ENCODE measurements at places on chromosomes 7 and 10.

- peaks cover 64% of the 10 kb centered on the region for H3K36me3 ChIP-seq
- H3K4me1 ChIP-seq = peaks cover 84% of the 10 kb centered on the region
- no peak overlapping the region for H3K4me3 ChIP-seq
- no peak for DNase-seq
- no peaks in the 10 kb centered on the region for H3K27me3 ChIP-seq
- H3K27ac ChIP-seq = peak overlapping the region; percentile 98
Observed at GRCh38 chr10:11237571-11237970, 219.9 kb downstream of the CELF2 start.

- H3K27ac ChIP-seq = no peak overlapping the region
- H3K4me3 ChIP-seq = no peak overlapping the region
- H3K4me1 ChIP-seq = no peaks in the 10 kb centered on the region
- peaks cover 17% of the 10 kb centered on the region for H3K27me3 ChIP-seq
Observed at GRCh38 chr10:3045471-3046209, 21.7 kb upstream of the PFKP start.

DNA sequence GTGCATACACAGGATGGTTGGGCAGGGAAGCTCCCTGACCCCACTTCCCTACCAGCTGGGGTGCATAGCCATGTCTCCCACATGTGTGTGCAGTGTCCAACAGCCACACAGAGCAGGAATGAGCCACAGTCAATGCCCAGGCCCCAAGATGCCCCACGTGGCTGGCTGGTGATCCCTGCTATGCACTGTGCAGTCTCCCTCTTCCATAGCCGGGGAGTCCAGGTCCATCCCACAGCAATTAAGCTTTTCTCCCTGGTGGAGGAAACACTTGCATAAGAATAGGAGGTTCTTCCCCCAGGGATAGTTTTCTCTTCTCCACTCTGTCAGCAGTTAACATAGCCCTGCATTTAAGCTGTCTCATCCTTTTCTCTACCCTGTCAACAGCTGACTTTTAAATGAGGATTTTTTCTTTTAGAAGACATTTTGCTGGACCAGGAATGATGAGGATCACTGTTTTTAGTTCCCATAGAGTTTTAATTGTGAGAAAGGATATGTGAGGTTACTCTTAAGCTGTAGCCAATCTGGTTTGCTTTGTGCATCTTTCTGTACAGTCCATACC is 396.5 kb upstream of the VWC2 start:
- H3K36me3 ChIP-seq = no peaks in the 10 kb centered on the region
- H3K4me1 ChIP-seq = no peaks in the 10 kb centered on the region
- H3K27ac ChIP-seq = no peak overlapping the region
- no peak overlapping the region for H3K4me3 ChIP-seq
- DNase-seq = no peak

DNA sequence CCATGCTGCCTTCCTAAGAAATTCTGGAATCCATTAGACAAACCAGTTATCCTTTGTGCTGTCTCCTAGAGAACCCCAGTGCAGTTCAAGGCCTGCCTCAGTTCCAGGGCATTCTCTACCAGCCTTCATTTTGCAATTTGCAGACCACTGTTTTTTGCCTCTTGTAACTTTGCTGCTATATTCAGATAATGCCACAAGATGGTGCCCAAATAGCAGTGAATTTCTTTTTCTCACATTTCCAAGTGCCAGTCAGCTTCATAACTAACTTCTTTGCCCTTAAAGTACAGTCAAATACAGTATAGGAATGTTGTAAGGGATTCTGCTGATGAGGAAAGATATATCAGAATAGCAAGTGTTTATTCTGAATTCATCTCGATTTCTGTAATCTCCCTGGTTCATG is 25.2 kb downstream of the LOXL4 start:
- H3K4me3 ChIP-seq = no peak overlapping the region
- DNase-seq = no peak
- H3K36me3 ChIP-seq = peaks cover 55% of the 10 kb centered on the region
- H3K4me1 ChIP-seq = peaks cover 9% of the 10 kb centered on the region
- no peak overlapping the region for H3K27ac ChIP-seq

DNA sequence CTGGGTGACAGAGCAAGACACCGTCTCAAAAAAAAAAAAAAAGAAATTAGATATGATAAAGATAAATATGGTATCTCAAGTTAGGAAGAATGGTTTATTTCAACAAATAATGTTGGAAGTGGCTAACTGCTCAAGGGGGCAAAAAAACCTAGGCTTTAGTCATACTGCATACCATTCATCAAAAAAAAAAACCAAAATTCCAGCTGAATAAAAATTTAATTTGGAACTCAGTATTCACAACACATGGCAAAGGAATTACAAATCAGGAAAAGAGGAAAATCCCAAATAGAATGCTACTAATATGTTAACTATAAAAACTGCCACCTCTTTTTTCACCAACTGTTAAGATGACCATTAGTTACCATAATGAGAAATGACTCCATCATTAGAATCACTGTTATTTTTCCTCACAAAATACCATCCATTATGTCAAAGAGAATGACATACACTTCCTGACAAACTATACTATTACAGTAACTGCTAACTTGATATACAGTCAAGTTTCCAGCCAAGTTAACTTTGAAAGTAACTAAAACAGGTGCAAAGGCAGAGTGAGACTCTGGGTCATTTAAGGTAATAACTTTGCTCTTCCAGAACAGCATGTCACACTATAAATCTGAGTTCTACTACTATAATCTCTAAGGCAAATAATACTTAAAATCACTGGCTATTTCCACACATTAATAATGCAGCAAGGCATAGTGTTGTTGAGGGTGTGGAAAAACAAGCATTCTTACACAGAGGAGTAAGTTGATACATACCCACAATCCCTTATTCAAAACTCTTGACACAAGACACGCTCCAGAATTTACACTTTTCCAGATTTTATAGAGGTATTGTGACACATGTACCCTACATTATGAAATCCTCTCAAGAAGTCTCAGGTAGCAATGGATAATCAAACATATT is 10.2 kb downstream of the KBTBD2 start:
- H3K27ac ChIP-seq = no peak overlapping the region
- no peaks in the 10 kb centered on the region for H3K27me3 ChIP-seq
- peaks cover 24% of the 10 kb centered on the region for H3K36me3 ChIP-seq
- no peak overlapping the region for H3K4me3 ChIP-seq

- no peak for DNase-seq
- no peak overlapping the region for H3K4me3 ChIP-seq
- H3K36me3 ChIP-seq = no peaks in the 10 kb centered on the region
- no peak overlapping the region for H3K27ac ChIP-seq
Observed at GRCh38 chr10:21293518-21294356, 231.7 kb downstream of the SKIDA1 start.

GRCh38 chr10:48627984-48628609 is 23.2 kb upstream of the ARHGAP22 start:
- H3K4me3 ChIP-seq = no peak overlapping the region
- H3K4me1 ChIP-seq = no peaks in the 10 kb centered on the region
- peaks cover 27% of the 10 kb centered on the region for H3K27me3 ChIP-seq
- H3K27ac ChIP-seq = no peak overlapping the region
- DNase-seq = no peak
- no peaks in the 10 kb centered on the region for H3K36me3 ChIP-seq

DNA sequence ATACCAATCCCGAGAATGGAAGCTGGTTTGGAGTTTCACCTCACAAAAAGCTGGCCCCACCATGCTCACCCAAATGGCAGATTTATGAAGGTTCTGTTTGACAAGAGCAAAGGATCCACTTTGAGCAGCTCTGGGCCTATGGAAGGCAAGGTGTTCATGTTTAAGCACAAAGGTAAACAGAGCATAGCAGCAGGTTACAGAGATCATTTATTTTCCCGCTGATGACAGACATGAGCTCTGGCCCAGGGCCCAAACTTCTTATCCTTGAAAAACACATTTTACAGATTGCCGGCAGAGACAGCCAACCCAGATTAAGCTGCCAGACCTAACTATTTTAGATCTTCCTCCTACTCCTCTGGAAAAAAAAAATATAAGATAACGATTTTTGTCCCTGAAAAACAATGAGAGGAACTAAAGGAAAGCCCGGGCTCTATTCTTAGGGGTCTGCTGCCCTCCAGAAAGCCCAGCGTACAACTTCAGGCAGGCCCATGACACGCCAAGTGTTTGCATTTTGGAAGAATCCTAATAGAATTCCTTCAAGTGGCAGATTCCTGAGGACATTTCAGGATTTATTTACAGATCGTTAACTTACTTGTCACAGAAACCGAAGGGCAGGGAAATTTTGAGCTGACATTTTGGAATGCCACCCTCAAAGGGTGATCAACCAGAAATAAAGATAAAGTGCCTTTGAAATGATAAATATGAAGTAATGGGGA is 40.0 kb downstream of the SYPL1 start:
- H3K27me3 ChIP-seq = no peaks in the 10 kb centered on the region
- peaks cover 9% of the 10 kb centered on the region for H3K36me3 ChIP-seq
- H3K4me3 ChIP-seq = peak overlapping the region; percentile 75
- no peak for DNase-seq

GRCh38 chr10:11286261-11286852 is 268.7 kb downstream of the CELF2 start:
- no peak for DNase-seq
- H3K4me3 ChIP-seq = no peak overlapping the region
- H3K27me3 ChIP-seq = no peaks in the 10 kb centered on the region
- H3K36me3 ChIP-seq = peaks cover 35% of the 10 kb centered on the region

GRCh38 chr7:112505495-112505894 is 24.7 kb downstream of the LSMEM1 start:
- no peak for DNase-seq
- no peaks in the 10 kb centered on the region for H3K36me3 ChIP-seq
- H3K27me3 ChIP-seq = peaks cover 11% of the 10 kb centered on the region
- H3K4me3 ChIP-seq = no peak overlapping the region
- H3K4me1 ChIP-seq = peaks cover 9% of the 10 kb centered on the region

- no peak overlapping the region for H3K27ac ChIP-seq
- H3K27me3 ChIP-seq = no peaks in the 10 kb centered on the region
- DNase-seq = no peak
- no peaks in the 10 kb centered on the region for H3K4me1 ChIP-seq
- no peaks in the 10 kb centered on the region for H3K36me3 ChIP-seq
Observed at GRCh38 chr7:93238748-93239147, 6.6 kb downstream of the VPS50 start.

DNA sequence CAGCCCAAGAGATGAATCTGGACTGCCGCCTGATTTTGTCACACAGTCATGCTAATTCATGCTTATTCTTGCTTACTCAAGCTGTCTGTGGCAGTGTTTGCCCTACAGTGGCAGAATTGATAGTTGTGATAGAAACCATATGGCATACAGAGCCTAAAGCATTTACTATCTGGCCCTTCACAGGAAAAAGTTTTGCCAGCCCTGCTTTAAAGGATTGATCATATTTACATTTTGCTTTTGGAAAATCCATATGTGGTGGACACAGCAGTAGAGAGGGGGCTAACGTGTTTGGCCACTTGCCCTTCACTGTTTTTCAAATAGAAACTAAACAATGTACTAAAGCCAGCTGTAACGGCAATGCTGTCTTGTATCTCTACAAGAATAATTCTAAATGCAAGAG is 974.0 kb upstream of the GHITM start:
- H3K36me3 ChIP-seq = no peaks in the 10 kb centered on the region
- H3K4me3 ChIP-seq = no peak overlapping the region
- DNase-seq = no peak
- no peaks in the 10 kb centered on the region for H3K27me3 ChIP-seq
- H3K4me1 ChIP-seq = no peaks in the 10 kb centered on the region

GRCh38 chr10:86715156-86715795 is 41.1 kb upstream of the BMPR1A start:
- peaks cover 8% of the 10 kb centered on the region for H3K4me1 ChIP-seq
- no peak overlapping the region for H3K27ac ChIP-seq
- no peak for DNase-seq
- H3K27me3 ChIP-seq = peaks cover 4% of the 10 kb centered on the region
- no peak overlapping the region for H3K4me3 ChIP-seq

- peaks cover 8% of the 10 kb centered on the region for H3K27me3 ChIP-seq
- no peaks in the 10 kb centered on the region for H3K4me1 ChIP-seq
Observed at GRCh38 chr7:108076156-108076555, 54.0 kb downstream of the LAMB4 start.

DNA sequence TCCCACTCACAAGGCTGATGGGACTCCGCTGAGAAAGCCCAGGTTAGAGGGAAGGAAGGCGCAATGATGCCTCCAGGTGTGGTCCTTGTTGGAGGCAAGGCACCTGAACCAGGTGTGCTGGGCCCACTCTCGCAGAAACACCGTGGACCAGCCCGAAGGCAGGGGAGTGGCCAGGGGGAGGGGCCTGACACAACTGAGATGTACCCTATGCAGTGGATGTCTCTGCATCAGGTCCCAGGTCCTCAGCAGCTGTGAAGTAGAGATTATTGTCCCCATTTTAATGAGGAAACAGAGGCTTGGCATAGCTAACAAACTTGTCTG is 32.0 kb downstream of the GBX1 start:
- H3K36me3 ChIP-seq = no peaks in the 10 kb centered on the region
- H3K27me3 ChIP-seq = no peaks in the 10 kb centered on the region
- no peak overlapping the region for H3K4me3 ChIP-seq
- DNase-seq = no peak

DNA sequence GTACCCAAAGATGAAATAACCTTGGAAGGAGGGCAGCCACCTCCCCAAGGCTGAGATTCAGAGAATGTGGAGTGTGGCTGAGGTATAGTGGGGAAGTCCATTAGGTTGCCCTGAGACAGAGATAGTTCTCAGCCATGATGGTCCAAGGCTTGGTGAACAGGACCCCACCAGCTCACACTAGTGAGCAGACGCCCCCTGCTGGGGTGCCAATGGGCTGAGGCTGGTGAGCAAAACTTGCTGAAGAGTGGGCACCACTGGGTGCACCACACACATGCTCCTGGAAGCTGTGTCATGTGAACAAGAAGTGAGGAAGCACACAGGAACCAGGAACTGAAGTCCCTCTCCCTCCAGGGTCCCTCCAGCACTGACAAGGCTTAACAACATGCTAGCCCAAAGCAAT is 8.9 kb downstream of the FBXL13 start:
- H3K4me1 ChIP-seq = no peaks in the 10 kb centered on the region
- no peak overlapping the region for H3K4me3 ChIP-seq
- H3K27ac ChIP-seq = no peak overlapping the region
- no peaks in the 10 kb centered on the region for H3K36me3 ChIP-seq
- peaks cover 19% of the 10 kb centered on the region for H3K27me3 ChIP-seq

GRCh38 chr7:124269774-124270173 is 236.9 kb upstream of the TMEM229A start:
- no peak overlapping the region for H3K27ac ChIP-seq
- no peaks in the 10 kb centered on the region for H3K4me1 ChIP-seq
- no peak overlapping the region for H3K4me3 ChIP-seq
- H3K27me3 ChIP-seq = no peaks in the 10 kb centered on the region
- no peaks in the 10 kb centered on the region for H3K36me3 ChIP-seq

DNA sequence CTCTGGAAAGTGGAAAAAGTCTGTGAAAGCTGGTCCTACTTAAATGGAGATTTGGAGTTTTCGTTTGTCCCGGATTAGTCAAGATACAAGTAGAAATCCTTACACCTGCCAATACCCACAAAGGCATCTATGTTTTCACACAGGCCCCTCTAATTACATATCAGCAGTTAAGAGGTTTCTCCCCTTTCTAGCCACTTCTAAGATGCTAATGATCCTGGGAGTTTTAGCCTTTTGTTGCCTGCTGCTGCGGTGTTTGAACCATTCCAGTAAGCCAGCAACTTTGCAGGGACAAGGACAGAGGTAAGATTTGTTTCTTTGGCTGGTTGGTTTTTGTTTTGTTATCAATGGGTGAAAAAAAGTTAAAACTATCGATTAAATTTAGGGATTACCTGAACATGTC is 5.8 kb upstream of the C1QL3 start:
- no peak for DNase-seq
- H3K27ac ChIP-seq = no peak overlapping the region
- no peak overlapping the region for H3K4me3 ChIP-seq
- no peaks in the 10 kb centered on the region for H3K4me1 ChIP-seq

Measured in activated T-helper 2 cell treated with anti-CD3 and anti-CD28 coated beads, Interferon-gamma antibody, Interleukin-2, Interleukin-4, amounts not matched to agents 10 μg/mL and 5 μg/mL and 100 μg/mL, durations not matched to agents 14 hours and 24 hours and 36 hours (primary cell).